ENCODE measurements at places on chromosomes 3 and 15. TPM values are rescaled to one million over a fixed set of nuclear protein-coding genes. Genes with fewer than 3 reads are reported as not detected.

GRCh38 chr3:46844881-46845312, 18.3 kb downstream of the MYL3 start:
- no peak for DNase-seq

GRCh38 chr15:29029651-29030195, 143.9 kb downstream of the APBA2 start:
- no peak for DNase-seq

CFAP91 gene
- 2.8 TPM for polyA plus RNA-seq

DNA sequence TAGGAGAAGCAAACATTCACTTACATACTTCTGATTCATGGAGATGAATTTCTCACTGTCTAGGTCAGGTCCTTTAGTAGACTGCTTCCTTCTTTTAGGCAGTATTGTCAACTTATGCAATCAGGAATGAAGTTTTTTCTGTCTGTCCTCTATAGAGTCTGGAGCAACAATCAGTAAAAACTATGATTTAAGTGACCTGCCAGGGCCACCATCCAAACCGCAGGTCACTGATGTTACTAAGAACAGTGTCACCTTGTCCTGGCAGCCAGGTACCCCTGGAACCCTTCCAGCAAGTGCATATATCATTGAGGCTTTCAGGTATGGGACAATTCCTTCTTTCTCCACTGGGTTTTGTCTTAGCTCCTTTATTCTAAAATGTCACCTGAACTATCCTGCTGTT, 523.1 kb downstream of the ROBO2 start:
- no peak for DNase-seq

- peak; percentile 37 for DNase-seq
Measured at GRCh38 chr15:99365242-99365641, 114.0 kb downstream of the LRRC28 start.

DNA sequence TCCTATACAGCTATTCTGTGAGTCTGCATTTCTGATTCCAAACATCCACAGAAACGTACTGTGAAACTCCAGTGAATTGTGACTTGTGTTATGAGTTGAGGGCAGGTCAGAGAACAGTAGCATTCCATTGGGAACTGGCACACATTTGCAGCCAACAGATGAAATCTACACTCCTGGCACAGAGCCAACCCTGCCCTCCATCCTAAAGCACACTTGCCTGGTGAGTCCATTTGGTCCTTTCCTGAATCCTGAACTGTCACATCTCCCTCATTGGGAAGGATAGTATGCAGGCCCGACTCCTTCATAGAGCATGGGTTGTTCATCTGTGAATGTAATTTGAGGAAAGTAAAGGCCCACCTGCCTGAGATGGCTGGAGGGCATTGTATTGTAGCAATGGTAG, 314.3 kb upstream of the RASGRP1 start:
- DNase-seq = no peak

LRRC2 gene
- polyA plus RNA-seq = 2.4 TPM

MUC20 gene
- polyA plus RNA-seq = 5.7 TPM

ACOX2 gene
- 12.2 TPM for polyA plus RNA-seq

GRCh38 chr15:87549296-87549695, 707.2 kb downstream of the NTRK3 start:
- DNase-seq = no peak

DNA sequence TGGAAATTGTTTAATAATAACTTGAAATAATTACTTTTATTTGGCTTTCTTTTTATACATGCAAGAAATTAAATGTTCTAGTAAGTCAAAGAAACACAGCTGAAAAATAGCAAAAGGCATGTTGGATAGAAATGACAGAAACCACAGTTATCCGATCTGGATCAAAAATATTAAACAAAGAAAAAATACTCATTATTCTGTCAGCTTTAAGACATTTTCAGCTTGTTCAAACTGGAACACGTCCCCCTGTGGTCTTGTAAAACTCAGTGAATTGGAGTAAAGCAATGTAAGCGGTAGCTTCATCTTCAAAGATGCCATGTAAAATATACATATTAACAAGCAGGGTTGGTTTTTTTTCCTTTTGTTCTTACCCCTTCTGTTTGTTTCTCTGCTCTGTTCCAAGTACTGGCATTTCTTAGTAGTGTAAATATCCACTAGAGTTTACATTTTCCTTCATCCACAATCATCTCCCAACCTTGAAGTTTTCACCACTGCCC, 223.4 kb downstream of the IGSF11 start:
- no peak for DNase-seq

YEATS2 gene
- 11.0 TPM for polyA plus RNA-seq

DNA sequence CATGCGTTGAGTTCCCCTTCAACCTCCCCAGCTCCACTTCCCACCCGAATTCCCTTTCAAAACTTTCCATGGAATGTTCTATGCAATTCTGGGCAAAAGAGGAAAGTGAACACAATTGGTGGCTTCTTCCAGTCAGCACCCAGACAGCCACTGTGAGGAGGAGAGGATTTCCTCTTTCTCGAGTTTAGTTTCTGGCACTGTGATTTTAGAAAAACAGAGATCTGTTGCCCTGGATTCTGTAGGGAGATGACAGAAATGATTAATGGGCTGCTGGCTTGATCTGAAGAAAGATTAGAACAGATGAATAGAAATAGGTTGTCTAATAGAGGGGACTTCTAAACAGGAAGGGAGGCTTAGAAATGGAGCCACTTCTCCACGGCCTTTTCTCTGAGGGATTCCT, 172.0 kb downstream of the MCTP2 start:
- DNase-seq = no peak

DNA sequence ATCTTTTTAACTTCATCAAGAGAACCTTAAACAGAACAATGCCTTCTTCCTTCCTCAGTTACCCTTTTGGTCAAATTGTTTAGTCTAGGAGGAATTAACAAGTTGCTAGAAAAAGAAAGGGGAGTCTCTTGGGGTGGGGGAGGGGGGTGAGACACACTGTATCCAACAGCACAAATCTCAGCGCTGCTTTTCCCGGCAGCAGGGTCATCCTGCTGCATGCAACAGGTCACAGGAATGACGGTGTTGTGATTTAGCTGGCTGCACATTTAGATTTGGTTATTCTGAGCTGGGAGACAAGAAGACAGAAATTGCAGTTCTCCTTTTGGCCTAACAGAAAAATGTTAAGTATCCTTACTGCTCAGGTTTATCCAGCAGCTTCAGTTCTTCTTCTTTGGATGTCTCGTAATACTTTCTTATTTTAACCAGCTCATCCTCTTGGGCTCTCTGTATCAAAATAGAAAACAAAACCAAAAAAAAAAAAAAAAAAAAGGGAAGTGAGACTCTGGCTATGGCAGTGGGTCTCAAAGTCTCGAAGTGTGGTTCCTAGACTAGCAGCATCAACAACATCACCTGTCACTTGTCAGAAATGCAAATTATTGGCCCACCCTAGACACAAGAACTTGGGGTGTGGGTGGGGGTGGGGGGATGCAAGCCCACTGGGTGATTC, 190.5 kb downstream of the GREM1 start:
- DNase-seq = no peak

- DNase-seq = no peak
Measured at GRCh38 chr15:68418611-68419161, 13.3 kb downstream of the ITGA11 start.

All from thymus (tissue), 14 donors.